ENCODE measurements at places on chromosomes 7 and 10.

GRCh38 chr7:150610233-150610632, 22.0 kb downstream of the GIMAP6 start:
- DNase-seq: no peak

- DNase-seq: no peak
Observed at GRCh38 chr10:109976681-109977080, 31.1 kb upstream of the ADD3 start.

DNA sequence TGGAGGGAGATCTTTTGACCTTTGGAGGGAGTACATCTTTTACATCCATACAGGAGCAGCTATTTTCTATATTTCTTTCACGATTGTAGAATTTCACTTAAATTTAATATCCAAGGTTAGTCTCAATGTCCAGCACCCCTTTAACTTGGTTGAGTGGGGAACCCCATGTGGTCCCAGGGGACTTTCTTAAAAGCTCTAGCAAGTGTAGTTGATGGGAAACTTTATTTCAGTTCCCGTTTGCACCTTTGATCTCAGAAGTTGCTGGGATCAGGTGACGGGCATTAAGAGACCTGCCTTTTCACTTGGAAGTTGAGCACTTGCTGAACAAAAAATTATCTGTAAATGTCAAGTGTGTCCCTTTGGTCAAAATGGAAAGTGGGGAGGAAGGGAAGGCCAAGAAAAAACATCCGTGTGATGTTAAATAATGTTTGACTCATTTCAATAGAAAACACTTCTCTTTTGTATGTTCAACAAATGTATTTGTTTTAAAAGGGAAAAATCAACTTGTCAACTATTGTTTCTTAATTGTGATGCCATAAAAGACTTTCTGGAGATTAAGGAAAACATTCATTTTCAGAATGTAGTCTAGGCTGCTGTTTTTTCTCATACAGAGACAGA, 370.1 kb upstream of the GALNT17 start:
- no peak for DNase-seq

DNA sequence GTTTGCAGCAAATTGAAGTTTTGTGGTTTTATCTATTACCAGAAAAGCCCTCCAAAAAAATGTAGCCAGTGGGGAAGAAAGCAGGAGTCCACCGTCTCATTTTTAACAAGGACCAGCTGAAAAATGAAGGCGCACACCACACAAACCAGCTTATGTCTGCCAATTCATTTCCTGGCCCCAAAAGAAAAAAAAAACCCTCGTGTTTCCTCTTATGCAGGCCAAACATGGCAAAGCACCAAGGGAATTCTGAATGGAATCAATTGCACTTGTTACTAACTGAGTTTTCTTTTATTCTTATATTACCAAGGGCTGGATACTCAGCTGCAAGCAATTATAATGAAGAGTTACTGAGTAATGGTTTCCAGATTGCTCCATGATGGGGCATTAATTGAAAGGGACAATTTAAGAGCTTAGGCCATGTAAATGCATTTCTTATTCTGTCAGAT, 428.3 kb upstream of the NPVF start:
- no peak for DNase-seq

GRCh38 chr7:2048006-2048405, 184.7 kb downstream of the MAD1L1 start:
- DNase-seq: no peak

DNA sequence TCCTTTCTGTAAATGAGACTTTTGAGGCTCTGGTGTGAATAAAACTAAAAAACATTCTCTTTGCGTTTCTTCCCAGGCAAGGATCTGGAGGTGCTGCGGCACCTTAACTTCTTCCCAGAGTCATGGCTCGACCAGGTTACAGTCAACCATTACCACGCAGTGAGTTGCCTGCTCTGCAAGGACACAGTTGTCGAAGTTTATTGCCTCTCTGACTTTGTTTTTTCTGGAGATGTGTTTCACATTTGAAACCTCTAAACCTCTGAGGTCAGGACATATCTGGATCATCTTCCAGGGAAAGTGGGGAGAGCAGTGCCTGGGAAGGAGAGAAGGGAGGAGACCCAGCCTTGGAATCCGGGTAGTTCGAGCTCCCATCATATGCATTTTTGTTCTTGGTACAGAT, 43.4 kb upstream of the PLEKHA1 start:
- DNase-seq: no peak

DNA sequence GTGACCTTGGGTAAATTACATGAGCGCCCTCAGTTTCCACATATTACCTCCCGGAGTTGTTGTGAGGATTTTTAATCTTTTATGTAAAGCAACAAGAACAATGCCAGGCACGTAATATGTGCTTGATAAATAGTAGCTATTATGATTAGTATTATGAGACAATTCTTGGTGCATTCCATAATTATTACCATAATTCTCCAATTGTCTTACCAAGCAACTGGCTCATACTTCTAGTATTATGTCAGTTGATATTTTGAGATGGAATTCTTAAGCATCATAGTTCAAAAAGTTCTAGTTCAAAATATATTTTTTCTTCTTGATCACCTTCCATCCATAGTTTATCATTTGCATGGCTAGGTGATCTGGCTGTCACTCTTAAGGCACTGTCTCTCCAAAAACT, 259.0 kb downstream of the BBS9 start:
- no peak for DNase-seq

GRCh38 chr7:80647436-80647835, 9.0 kb downstream of the CD36 start:
- no peak for DNase-seq

- DNase-seq: no peak
Observed at GRCh38 chr10:132207536-132208461, 21.1 kb downstream of the DPYSL4 start.

DNA sequence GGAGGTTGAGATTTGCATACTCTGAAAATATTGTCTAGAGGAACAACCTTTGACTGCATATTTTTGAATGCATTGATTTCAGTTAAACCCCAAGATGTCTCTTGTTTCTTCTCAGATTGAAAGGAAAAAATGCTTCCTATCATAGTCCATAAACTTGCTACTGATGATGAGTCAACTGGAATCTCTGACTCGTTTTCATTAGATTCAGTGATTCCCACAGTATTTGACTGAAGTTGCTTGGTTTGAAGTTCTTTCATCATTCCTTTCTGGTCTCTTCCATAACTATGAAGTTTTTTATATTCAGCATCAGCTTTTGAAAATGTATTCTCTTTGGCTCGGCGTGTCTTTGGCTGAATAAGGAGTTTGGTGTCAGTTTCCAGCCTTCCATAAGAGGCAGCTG, 10.7 kb downstream of the PEX1 start:
- no peak for DNase-seq

DNA sequence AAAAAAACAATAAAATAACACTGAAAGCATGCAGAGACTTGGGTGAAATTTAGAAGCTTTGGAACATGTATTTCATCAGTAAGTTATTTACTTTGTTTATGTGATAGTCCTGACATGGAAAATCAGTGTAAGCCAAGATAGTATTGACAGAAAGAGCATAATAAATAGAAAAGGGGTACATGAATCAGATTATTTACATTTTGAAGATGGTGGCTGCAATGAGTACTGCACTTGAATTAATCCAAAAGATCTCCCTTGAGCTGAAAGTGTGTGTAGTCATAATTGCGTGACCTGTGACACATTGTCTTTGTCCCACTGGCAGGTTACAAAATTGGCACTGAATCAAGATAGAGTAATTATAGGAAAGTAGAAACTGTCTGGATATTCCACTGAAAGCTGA, 562.9 kb downstream of the GFRA1 start:
- DNase-seq: no peak

- DNase-seq: no peak
Observed at GRCh38 chr10:28250782-28251181, 52.1 kb downstream of the MPP7 start.

DNA sequence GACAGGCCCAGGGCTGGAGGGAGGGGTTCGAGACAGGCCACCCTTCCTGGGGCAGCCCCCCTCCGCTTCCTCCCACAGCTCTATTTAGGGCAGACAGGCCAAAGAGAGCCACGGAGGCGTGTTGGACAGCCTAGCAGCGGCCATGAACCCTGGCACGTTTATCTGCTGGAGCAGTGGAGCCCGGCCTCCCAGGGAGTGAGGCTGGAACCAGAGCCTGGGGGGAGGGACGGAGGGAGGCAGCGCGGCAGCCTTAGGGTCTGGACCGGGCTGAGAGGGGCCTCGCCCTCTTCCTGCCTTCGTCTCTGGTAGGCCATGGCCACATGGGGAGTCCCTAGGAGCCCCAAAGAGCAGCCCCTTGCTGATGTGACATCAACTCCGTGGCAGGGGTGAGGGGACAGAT, 17.1 kb downstream of the UNCX start:
- no peak for DNase-seq

GRCh38 chr10:1687190-1687589, 50.1 kb downstream of the ADARB2 start:
- DNase-seq: no peak

DNA sequence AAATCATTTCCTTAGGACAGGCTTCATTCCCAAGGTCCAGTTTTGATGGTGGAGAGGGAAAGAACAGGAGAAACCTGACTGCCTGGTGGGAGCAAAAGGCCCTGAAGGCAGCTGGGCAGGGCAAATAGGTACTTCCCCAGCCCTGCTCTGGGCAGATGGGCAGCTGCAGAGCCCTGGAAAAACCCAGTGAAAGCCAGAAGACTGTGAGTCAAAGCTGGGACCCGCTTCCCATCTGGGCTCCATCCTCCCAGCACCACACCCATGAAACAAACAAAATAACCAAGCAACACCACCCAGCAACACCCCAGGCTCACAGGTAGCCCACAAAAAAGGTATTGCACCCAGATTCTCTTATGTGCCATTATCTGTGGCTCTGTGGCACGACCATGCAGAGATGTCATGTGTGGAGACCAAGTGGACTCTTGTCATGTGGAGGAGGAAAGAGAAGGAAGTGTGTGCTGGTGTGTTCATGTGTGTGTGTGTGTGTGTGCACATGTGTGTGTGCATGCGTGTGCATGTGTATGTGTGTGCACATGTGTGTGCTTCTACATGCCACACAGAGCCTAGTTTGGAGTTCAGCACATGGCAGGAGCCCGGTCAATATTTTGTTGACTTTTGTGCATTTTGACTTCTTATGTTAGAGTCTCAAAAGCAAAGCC, 9.8 kb downstream of the CLRN3 start:
- no peak for DNase-seq

- peak; percentile 68 for DNase-seq
Observed at GRCh38 chr10:59880971-59881510, 25.3 kb downstream of the CCDC6 start.

DNA sequence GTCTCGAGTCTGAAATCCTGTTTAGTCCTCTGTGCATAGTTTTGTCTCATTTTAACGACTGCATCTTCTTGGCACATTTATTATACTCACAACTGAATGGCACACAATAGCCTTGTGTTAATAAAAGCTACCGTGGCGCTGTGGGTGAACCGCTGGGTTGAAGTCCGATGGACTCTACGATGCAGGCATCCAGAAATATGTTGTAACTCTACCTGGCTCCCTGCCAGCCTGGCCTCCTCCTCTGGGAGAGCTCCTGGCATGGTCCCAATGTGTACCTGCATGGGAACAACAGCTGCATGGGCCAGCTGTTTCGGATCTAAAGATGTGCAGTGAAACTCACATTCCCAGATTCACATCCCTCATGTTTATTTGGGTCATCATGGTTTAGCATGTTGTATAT, 3.7 kb upstream of the DPYSL4 start:
- DNase-seq: no peak

DNA sequence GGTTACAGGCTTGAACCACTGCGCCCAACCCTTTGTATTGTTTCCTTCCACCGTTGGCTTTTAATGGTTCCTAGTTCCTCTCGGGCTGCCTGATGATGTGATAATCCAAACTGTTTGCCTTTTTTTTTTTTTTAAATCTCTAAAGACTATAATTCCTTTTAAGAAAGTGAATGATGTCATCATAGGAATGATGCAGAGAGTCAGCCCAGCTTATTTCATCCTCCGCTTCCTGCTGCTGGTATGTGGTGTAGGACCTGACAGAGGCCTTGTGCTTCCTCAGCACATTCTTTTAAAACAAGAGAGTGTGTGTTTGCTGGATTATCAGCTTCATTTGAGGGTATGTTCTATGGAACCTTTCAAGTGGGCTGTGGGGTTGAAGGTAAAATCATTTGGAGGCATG, 241.4 kb downstream of the LRMDA start:
- DNase-seq: no peak

GRCh38 chr7:2508327-2509215, 11.0 kb upstream of the LFNG start:
- DNase-seq: peak; percentile 51

DNA sequence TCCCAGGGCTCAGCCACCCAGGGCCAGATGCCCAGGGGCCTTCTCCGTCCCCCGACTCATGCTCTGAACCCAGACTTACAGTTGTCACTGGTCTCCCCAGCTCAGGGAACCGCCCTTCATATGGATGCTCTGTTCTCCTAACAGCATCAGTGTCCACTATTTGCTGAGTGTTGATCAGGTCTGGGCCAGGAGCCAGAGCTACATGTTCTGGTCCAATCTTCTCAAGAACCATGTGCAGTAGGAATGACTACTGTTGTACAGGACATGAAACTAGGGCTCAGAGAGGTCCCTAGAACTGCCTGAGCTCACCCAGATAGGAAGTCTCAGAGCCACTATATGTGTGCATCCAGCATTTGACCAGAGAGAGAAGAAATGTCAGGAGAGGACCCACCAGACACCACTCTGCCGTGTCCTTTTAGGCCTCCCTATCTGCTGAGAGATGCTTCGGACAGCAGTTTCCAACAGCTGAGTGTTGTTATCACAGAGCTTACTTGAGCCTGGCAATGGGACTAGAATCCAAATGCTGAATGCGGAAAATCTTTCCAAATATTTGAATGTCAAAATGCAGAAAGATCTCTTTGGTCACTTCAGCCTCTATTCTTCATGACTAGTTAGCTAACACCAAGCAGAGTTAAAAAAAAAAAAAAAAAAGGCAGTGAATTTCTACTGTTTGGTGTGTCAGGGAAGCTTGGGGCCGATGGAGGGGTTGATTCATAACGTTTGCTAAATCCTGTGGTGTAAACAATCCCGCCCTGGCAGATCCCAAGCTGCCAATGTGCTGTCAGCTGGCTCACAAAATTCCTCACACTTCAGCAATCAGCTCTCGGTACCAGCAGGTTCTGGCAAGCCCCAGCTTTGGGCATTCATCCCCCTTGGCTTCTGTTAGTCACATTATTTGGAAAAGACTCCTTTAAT, 246.1 kb downstream of the TNS3 start:
- DNase-seq: no peak

- DNase-seq: no peak
Observed at GRCh38 chr10:45437587-45438465, 63.8 kb downstream of the ALOX5 start.

DNA sequence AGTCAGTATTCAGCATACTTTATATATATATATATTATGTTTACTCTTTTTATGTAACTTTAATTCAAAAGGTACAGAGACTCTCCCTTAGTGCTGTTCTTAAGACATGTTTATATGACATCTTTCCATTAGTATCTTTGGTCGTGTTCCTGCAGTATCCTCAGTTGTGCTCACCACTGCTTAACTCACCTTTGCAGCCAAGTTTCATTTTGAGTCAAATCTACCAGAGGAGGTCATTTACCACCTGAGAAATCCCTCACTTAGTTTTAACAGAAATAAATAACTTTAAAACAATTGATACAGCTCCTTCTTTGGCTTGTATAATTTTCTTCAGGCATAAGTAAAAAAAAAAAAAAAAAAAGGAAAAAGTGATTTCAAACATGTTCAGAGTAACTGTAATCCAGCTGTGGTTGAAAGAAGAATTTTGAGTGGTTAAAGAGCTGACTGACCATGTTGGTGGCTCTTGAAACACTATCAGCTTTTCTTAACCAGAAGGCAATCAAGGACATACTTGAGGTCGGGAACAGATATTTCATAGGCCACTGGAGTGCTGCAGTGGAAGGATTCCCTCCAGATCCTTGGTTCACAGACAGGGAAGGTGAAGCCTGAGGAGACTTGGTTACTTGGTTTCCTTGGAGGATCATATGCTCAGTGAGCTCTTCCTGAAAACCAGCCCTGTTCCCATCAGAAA, 116.8 kb downstream of the AUTS2 start:
- DNase-seq: no peak

Data from activated T-cell treated with anti-CD3 and anti-CD28 coated beads for 24 hours (primary cell).